ENCODE measurements at places on chromosomes 13 and 19.
A peak's percentile ranks its signal among the peaks of the same experiment; 100 is the strongest.

GRCh38 chr19:1446713-1447481, 3.0 kb upstream of the APC2 start:
- no peak for DNase-seq

- DNase-seq = no peak
Observed at GRCh38 chr13:113628291-113629270, 29.4 kb downstream of the ATP4B start.

DNA sequence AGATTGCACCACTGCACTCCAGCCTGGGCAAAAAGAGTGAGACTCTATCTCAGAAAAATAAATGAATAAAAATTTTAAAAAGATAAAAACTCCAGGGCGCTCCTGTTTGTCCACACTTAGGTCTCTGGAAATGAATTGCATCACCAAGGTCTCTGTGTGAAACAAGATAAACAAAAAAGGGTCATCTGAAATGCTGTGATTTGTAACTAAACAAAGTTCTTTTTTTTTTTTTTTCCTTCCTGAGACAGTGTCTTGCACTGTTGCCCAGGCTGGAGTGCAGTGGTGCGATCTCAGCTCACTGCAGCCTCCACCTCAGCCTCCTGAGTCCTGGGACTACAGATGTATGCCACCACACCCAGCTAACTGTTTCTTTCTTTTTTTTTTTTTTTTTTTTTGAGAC, 11.5 kb downstream of the FZR1 start:
- no peak for DNase-seq

DNA sequence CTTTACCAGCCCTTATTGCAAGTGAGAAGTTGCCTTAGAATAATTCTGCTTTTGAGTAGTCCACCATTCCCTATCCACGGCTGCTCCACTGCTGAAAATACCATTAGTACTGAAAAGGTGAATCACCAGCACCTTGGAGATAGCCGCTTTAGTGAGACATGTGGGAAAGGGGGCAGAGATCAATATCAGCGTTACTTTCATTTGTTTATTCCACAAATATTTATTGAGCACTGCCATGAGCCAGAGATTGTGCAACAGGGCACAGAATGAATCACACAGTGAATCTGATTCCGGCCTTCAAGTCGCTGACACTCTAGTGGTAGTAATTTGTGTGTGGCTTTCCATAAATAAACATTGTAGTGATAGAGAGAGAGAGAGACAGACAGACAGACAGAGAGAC, 31.5 kb upstream of the MYO16 start:
- no peak for DNase-seq

GRCh38 chr13:104871456-104871855, 1664.0 kb downstream of the EFNB2 start:
- no peak for DNase-seq

DNA sequence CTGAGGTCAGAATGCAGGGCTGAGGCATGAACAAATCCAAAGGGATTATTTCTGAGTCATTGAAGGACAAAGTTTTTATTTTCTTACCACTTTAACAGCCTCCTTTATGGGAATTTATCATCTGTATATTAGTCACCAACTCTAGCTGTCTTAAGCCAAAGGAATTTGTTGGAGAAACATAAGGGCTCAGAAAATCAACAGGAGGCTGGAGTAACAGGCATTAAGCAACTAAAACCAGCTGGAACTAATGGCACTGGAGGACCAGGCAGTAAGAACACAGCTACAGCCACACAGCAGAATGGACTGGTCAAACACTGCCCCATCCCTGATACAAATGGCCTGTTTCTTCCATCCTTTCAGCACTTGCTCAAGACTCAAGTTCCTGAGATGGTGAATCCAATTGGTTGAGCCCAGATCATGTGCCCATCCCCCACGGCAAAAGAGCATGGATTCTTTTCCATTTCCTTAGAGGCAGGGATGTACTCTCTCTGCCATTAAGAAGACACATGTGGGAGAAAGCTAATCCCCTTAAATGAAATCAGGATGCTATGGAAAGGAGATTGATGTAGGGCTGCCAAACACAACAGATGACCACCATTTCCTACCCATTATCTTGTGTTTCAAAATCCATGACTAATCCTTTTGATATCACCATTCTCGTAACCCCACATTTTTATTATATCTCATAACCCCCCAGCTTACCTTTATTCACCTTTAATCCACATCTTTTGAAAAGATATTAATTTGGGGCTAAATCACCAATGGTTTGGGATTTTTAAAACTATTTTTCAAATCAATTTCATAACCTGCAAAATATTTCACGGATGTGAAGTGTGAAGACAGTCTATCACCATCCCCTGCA, 157.0 kb upstream of the FNDC3A start:
- DNase-seq = no peak

DNA sequence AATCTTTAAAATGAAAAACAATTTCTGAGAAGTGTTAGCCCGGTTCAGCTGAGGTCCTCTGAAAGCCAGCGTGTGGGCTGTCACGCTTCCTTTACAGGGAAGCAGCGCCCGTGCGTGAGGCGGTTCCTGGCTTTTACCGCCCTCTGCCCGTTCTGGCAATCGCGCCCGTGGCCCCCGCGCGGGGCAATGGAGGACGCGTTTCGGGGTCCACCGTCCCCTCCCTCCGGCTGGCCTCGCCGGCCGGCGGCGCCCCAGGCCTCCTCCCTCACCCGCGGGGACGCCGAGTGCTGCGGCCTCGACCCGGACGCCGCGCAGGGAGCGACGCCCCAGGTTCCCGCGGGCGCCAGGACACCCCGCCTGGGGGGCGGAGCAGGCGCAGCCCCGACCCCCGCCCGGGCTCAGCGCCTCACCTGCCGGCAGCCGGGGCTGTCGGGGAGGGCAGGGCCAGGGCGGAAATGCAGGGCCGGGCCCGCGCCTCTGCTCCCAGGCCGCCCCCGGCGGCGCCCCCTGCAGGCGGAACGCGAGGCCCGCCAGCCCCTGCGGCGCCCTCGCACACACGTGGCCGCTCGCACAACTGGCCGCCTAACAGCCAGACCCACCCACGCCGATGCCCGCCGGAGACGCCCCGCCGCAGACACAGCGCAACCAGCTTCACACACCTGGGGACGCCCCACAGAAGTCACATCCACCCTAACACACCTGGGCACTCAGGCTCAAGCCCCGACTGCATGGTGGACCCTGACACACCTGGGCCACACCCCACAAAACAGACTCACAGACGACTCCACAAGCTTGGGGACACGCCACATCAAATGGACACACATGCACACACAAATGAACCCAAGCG, at the start of gene GGACT:
Gene GGACT (minus strand): TSS at position 459 of the 847 bp plus-strand sequence. CDS start 56,198 bp downstream, outside the sequence.
- DNase-seq = no peak

GRCh38 chr13:114136576-114136975, 4.2 kb upstream of the RASA3 start:
- no peak for DNase-seq

DNA sequence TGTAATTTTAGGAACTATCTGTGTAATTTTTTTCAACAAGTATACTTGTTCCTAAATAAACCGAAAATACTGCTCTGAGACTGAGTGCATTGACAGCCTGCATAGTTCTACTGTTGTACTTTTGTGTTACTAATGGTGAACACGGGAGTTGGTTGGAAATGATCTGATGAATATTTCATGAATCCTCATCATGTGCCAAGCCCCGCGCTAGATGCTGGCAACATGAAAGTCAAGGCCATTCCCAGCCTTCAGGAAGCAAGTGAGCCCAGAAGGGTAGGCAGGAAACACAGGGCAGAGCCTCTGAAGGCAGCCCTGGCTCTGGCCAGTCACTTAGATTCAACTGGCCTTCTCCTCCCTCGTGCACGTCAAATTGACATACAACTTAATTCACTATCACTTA, 106.1 kb downstream of the ABCC4 start:
- DNase-seq = no peak

- DNase-seq = peak; percentile 86
Observed at GRCh38 chr19:531009-531752, 379 bp upstream of the CDC34 start.

DNA sequence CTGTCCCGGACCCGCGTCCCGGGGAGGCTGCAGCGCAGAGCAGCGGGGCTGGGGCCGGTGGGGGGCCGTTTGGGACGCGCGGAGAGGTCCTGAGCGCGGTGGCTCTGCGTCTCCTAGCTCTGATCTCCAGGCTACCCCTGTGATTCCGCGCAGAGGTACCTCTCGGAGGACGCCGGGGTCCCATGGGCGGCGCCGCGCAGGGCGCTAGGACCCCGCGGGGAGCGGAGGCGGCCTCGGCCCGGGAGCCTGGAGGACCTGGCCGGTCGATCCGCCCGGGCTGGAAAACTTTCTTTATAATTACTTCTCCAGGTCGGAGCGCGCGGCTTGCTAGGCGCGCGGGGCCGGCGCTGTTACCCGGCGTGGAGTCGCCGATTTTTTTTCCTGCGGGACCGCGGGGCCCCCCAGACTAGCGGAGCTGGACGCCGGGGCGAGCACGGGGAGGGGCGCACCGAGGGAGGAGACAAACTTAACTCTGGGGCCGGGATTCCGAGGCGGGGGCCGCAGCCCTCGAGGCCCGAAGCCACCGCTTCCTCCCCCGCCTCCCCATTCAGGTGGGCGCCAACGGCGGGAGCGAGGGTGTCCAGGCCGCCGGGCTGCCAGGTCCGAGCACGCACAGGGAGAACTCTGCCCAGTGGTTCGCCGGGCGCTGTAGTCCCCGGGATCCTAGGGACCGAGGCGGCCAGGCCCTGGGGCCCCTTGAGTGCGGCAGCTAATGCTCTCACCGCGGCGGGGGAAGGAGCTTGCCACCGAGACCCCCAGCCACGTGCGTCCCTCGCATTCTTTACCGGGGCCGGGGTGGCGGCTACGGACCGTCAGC, 848 bp upstream of the CEBPA start:
- peak; percentile 37 for DNase-seq

DNA sequence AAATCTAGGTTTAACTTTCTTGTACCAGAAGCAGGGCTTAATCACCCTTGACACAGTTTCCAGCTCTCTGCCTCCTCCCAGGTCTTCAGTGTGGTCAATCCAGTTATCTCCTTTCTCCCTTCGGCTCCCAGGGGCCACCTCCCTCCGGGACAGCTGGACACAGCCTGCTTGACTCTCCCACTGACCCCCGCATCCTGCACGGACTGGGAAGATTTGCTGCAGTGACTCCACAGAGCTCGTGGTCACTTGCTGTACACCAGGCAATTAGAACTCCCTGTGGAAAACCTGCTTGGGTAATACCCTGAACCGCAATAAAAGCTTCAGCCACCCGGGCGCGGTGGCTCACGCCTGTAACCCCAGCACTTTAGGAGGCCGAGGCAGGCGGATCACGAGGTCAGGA, 116.5 kb downstream of the NUFIP1 start:
- DNase-seq = no peak

GRCh38 chr19:39110263-39110967, 15.2 kb upstream of the PAK4 start:
- peak; percentile 57 for DNase-seq

DNA sequence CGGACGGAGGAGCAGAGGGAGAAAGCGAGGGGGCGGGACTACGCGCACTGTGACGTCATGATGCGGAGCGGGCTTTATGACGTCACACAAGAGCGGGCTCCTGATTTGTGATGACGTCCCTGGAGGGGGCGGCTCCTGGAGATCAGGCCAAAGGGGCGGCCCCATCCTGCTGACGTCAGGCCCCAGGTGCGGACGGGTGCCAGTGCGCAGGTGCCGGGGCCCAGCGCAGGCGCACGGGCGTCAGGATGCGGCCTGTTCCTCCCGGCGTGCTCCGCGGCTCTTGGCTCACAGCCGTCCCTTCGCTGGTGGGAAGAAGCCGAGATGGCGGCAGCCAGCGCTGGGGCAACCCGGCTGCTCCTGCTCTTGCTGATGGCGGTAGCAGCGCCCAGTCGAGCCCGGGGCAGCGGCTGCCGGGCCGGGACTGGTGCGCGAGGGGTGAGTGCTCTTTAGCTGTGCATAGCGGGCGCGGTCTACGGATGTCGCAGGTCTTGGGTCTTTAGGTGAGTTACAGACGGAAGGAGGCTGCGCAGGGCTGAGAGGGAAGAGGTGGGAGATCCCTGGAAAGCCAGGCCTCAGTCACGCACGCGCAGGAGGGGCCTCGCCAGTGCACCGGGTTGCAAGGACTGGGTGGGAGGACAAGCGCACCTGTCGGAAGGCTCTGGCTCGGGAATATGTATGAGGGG, at the start of the genes EMC10 and GARIN5A:
Gene EMC10 (plus strand): TSS at position 284 of the 683 bp plus-strand sequence. CDS start 38 bp downstream, at position 322.
Gene GARIN5A (minus strand): TSS at position 625 of the 683 bp plus-strand sequence. CDS start 460 bp downstream, at position 165.
- DNase-seq = peak; percentile 88

GRCh38 chr13:94660695-94661326, 51.5 kb downstream of the SOX21 start:
- DNase-seq = peak; percentile 17

GRCh38 chr13:59112221-59112718, 1051.5 kb downstream of the DIAPH3 start:
- no peak for DNase-seq

- DNase-seq = no peak
Observed at GRCh38 chr13:109301726-109302125, 484.7 kb downstream of the IRS2 start.

- no peak for DNase-seq
Observed at GRCh38 chr13:91355099-91355825, 7.8 kb downstream of the MIR17HG start.

GRCh38 chr19:33503030-33503429, 18.6 kb downstream of the PEPD start:
- no peak for DNase-seq

GRCh38 chr13:44930280-44930679, 59.0 kb downstream of the NUFIP1 start:
- no peak for DNase-seq

GRCh38 chr19:4013886-4014540, 6.5 kb downstream of the PIAS4 start:
- no peak for DNase-seq

- no peak for DNase-seq
Observed at GRCh38 chr19:16367261-16367683, 42.6 kb downstream of the KLF2 start.

DNA sequence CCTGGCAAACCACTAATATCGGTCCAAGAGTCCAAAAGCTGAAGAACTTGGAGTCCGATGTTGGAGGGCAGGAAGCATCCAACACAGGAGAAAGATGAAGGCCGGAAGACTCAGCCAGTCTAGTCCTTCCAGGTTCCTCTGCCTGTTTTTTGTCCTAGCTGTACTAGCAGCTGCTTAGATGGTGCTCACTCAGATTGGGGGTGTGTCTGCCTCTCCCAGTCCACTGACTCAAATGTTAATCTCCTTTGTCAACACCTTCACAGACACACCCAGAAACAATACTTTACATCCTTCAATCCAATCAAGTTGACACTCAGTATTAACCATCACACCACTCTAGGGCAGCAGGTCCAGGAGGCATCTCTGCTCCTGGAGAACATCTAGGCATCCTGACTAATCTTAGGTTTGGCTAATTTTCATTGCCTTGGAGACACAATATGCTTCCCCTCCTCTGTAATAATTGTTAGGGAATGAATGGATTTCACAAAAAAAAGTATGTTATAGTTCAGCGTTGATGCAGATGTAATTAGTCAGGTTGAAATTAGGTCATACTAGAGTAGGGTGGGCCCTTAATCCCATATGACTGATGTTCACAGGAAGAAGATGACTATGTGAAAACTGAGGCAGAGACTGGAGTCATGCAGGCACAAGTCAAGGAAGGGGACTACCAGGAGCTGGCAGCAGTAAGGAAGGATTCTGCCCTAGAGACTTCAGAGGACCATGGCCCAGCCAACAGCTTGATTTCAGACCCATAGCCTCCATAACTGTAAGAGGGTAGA, 183.4 kb downstream of the RBM26 start:
- DNase-seq = no peak

GRCh38 chr19:12841094-12841493, 2.8 kb downstream of the MAST1 start:
- peak; percentile 98 for DNase-seq

- DNase-seq = no peak
Observed at GRCh38 chr19:7993560-7993959, 11.9 kb downstream of the ELAVL1 start.

- DNase-seq = no peak
Observed at GRCh38 chr13:99991828-99992775, 10.5 kb downstream of the ZIC2 start.

Data from NCI-H1105 (cell line).